ENCODE measurements at places on chromosomes 12 and 14.

GRCh38 chr14:100790502-100791347 lies 35.2 kb upstream of the MEG3 start:
- DNase-seq: peak; percentile 54

GRCh38 chr14:59771577-59771976 lies 99.0 kb downstream of the RTN1 start:
- peak; percentile 60 for DNase-seq

GRCh38 chr12:106227641-106228319 lies 20.0 kb downstream of the CKAP4 start:
- no peak for DNase-seq

DNA sequence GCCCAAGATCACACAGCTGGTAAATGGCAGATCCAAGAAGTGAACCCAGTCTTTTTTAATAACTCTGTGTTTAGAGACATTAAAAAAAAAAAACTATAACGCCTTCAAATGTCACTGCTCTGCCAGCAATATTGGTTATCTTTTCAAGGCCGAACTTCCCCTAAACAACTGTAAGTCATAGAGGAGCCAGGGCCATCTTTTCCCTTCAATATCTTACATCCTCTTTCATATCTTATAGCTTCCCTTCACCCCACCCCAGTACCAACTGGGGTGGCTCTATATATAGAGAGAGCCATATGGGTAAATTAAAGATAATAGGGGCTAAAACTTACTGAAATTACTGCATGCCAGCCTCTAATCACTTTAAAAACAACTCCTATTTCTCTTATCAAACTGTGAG lies 100.2 kb downstream of the STAB2 start:
- DNase-seq: no peak

GRCh38 chr12:66235626-66236281 lies 46.7 kb downstream of the IRAK3 start:
- no peak for DNase-seq

- DNase-seq: no peak
Measured at GRCh38 chr14:93379831-93380230, 32.8 kb downstream of the COX8C start.

DNA sequence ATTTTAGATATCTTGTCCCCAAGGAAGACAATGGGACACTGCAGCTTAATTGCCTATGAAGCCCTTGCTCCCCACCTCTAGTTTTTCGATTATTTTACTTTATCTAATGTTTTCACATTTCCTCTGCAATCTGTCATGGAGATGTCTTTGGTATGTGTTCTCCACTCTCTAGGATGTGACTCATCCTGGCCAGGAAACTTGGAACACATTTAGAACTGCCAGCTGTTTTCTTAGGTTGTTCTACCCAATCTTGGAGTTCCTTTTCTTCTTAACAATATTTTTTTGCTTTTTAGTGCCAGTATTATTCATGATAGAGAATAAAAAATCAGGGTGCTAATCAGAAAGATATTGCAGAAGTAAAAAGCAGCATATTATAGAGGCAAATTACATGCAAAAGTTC lies 101.7 kb upstream of the CLEC14A start:
- peak; percentile 80 for DNase-seq

DNA sequence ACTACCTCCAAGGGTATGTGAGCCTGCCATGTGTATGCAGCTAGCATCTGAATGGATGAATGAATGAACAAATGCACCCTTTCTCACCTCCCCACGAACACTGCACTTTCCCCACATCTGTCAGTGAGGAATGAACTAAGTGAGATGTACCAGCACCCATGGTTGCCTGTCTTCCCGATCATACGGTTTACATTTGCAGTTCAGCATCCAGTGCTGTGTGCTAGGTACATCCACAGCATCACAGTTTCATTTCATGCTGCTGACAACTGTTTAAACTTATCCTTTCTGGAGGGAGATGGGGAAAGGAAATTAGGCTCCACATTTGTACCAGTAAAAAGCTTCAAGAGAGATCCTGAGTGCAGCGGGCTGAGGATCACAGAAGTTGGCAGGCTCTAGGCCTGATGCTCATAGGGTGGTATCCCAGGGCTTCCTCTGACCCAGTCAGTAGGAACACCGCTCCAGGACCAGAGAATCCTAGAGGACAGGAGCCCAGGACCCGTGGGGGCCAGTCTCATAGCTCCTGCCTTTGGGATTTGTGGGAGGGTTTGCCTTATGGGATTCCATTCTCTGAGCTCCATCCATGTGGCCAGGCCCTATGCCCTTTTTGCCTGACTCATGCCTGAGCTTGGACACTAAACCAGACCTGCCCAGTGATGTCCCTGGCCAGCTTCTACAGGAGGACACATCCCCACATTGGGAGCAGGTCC lies 294.5 kb downstream of the CACNA1C start:
- no peak for DNase-seq

DNA sequence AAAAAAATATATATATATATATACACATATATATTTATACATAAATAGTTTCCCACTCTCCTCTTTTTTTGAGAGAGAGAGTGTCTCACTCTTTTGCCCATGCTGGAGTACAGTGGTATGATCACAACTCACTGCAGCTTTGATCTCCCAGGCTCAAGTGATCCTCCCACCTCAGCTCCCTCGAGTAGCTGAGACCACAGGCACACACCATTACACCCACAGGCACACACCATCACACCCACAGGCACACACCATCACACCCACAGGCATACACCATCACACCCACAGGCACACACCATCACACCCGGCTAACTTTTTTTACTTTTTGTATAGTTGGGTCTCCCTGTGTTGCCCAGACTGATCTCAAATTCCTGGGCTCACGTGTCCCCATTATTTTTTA lies 14.1 kb upstream of the GAPDH start:
- DNase-seq: no peak

DNA sequence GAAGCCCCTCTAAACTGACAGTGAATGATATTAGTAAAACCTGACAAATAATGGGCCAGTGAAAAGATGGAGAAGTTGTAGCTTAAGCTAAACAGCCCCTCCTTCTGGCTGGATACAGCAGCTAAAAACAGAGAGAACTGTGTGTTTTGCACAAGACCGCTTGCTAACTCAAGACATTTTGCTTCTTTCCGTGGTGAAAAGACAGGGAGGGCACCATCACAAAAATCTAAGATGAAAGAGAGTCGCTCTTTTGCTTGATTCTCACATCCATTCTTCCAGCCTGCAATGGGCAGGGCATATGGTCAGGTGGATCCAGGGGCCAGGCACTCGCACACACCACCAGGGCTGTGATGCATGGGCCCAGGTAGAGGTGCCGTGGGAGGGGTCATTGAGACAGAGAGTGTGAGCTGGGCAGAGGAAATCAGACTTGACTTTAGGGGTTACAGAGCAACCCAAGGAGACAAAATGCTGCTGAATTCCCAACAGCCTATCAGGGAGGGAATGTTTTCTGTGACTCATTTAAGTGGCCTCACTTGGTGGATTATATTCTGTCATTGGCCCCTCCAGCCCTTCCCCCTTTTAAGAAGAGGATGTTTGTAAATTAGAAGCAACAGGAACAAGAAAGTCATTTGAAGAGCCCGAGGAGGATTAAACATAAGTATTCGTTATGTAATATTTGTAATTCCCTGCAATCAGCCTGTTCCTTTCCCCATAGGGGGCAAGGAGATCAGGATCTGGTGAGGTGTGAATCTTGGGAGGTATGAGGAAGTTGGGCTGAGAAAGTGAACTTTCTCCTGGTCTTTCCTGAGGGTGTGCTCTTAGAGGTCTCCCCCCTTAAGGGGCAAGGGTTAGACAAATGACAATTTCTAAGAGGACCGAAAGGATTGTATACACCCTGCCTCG lies 12.3 kb downstream of the EMP1 start:
- DNase-seq: no peak

- no peak for DNase-seq
Measured at GRCh38 chr12:123850246-123851134, 88.4 kb downstream of the DNAH10 start.

DNA sequence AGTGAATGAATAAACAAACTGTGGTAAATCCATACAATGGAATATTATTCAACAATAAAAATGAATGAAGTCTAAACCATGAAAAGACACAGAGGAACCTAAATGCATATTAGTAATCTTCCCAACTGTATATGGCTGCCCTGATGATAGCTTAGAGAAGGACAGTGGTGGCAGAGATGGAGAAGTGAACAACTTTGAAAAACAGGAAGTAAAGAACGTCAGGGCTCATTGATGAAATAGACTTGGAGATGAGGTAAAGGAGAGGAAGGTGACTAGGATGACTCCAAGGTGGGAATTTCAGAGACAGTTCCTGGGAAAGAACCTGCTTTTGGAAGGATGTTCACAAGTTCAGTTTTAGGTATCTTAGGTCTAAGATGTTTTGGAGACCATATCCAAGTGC lies 36.3 kb upstream of the NT5DC3 start:
- no peak for DNase-seq

DNA sequence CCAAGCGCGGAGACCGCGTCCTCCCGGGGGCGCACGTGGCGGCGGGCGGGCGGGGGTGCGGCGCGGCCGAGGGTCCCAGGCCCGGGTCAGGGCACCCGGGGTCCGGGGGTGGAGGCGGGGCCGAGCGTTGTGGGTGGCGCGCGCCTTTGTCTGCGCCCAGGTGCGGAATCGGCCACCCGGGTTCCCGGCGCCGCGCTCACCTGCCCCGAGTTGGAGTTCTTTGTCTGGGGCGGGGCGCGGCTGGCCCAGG lies 50.1 kb downstream of the LRCOL1 start:
- no peak for DNase-seq

DNA sequence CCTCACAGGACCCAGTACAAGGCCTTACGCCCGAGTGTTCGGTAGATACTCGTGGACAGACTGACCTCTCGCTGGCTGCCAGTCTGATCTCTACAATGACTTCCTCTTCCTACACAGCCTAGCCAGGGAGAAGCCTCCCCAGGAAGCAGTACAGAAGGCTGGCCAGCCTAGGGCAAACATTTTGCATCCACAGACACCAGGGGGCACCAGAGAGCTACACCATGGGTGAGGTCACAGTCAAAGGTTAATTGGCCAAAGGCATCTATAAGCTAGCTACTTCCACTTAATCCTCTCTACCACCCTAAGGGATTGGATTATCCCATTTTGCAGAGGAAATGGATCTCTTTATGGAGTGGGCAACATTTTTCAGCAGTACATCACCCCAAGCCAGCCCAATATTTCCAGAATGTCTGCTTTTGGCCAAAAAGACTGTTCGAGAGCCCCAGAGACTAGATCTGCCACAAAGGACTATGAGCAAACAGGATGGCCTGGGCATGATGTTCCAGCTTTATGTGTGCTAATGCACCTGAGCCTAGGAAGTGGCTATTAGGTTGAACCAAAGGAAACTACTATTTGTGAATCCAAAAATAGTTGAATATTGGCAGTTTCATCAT lies 14.6 kb upstream of the PNMA1 start:
- no peak for DNase-seq

DNA sequence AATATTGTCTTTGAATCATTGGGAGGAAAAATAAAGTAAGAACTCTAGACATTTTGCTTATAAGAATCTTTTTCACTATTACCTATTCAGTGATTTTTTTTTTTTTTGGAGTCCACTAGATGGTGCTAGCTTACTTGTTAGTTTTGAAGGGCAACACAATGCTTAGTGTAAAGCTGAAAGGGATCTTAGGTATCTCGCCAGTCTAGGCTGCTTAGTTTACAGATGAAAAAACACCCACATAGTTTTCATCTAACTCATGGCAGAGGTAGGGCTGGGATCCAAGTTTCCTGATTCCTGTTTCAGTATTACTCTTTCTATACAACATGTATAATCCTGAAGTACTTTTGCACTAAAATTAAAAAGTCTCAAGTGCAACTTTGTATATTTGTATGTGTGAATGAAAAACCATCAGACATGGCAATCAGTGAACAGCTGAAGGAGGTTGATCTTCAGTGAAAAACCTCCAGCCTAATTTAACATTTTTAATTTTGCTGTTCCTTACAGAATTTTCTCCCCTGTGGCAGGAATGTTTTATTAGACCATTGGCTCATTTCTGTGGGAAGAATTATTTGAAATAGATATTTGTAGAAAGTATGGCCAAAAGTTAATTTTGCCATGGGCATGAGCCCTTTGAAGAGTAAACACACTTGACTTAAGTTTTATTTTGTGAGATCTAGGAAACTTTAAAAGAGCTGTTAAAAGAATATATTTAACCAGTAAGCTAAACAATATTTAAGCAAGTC lies 40.7 kb downstream of the LRRIQ1 start:
- peak; percentile 92 for DNase-seq

DNA sequence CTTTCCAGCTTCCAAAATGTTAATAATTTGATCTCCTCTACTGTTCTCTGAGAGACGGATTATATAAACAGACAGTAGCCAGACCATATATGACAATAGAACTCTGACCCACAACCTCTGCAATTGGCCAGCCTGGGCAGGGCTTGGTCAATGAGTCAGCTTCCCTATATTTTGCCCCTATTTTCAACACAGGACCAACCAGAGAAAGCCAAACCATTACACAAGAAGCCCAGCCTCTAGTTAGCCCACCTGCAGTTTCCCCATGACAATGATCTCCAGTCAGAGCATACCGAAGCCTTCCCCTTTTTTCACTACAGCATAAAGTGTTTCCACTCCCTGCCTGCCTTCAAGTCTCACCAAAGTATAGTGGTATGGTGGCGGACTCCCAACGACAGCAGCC lies 7.6 kb upstream of the EXD2 start:
- no peak for DNase-seq

DNA sequence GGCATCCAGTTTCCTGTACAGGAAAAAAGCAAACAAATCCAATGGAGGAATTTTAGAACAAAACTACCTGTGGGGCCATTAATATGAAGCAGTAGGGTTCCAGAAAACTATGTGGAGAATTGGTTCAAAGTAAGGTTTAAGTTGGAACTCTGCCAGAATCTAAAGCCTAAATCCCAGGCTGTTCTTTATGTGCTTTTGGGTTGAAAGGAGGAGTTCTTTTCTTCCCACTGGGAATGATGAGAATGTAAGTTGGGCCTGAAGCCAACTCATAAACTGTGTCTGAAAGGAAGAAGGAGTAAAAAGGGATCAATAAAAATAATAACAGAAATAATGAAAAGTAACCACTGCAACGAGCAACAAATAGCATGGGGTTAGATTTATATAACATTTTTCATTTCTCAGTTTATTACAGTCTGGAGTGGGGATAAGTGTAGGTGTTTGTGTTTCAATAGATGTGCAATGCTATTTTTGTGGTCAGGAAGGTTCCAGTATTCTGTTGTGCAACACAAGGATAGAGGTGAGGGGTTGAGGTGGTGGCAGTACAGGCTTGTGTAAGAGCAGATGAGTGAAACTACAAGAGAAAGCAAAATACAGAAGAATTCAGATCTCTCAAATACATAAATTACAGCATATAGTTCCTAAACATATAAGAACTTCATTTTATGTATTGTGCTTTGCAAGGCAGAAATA lies 373.6 kb downstream of the EMP1 start:
- no peak for DNase-seq

- DNase-seq: peak; percentile 31
Measured at GRCh38 chr12:42679466-42679865, 89.9 kb upstream of the PRICKLE1 start.

DNA sequence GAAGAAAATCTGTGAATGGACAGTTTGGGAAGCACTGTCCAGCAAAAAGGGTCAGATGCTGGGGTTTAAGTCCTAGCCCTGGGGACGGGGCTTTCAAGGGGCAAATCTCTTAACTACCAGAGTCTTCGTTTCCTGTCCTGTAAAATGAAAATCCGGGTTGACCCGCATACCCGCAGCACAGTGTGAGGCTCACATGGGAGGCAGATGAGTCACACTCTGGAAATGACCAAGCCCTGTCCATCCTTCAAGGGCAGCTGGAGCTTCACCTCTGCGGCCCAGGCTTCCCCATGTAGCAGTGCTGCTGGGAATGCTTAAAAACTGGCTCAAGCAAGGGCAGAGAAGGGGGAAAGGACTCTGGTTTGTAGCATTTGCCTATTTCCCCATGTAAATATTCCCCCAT lies 19.0 kb downstream of the FAM181A start:
- no peak for DNase-seq

GRCh38 chr14:23041729-23042128 lies 283 bp upstream of the PSMB11 start:
- no peak for DNase-seq

Data from non-pigmented ciliary epithelial cell (primary cell).